ENCODE measurements at places on chromosomes 12 and 14.

DNA sequence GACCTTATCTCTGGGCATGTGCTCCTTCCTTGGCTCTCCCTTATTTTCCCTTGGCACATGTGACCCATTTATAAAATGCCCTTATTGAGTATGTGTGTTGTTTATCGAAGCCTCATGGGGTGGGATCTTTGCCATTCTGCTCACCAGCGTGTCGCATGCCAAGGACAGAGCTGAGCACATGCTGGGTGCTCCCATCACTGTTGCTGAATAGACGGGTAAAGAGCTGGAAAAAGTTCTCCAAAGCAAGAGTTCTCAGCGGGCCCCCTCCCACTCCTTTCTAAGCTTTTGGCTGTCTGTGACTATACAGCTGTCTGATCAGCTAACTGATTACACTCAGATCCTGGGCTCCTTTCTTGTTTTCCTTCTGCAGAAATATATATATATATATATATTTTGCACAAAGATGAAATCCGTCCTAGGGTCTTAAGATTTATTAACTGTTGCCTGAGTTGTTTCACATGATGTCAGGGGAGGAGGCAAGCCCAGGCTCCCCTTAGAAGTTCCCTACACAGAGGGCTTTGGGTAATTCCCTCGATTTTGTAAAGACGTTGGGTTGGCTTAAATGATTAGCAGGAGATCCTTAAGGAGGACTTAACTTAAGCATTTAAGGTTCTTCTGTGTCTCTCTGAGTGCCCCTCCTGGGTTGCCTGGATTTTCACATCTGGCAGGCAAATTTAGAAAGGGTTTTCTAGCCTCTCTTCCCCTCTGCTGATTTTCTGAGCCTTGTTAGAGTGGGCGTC lies 71.6 kb downstream of the TMEM132C start:
- DNase-seq: no peak

DNA sequence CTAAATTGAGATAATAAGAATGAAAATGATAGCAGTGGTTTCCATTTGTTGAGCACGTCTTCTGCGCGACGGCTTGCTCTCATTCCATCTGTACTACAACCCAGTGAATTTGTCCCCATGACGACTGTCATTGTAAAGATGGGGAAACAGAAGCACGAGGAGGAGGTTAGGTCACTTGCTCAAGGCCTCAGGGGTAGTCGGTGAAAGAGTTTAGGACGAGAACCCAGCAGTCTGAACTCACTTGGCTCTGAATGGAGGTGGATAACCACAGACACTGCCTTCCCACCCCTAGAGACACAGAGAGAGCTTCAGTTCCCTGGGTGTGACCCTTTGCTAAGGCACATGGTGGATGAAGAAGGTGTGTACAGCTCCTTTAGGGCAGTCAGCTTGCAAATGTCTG lies 30.9 kb upstream of the PLEKHG3 start:
- DNase-seq: no peak

GRCh38 chr12:3236345-3237187 lies 159.4 kb downstream of the TSPAN9 start:
- DNase-seq: no peak

- DNase-seq: no peak
These were observed 9.4 kb upstream of the GPR68 start for GRCh38 chr14:91253795-91254323.

DNA sequence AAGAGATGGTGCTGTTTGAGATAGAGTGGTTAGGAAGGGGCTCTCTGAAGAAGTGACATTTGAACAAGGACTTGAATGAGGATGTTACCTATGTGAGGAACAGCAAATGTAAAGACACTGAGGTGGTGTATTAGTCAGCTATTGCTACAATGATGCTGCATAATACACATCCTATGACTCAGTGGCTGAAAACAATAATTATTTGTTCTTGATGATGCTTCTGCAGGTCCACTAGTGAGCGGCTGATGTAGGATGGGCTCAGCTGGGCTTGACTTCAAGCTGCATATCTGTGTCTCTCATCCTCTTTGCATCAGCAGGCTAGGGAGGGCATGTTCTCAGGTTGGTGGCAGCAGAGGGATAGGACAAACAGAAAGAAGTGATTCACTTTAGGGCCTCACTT lies 21.4 kb upstream of the CLMN start:
- DNase-seq: no peak

GRCh38 chr12:94750864-94751263 lies 100.5 kb upstream of the TMCC3 start:
- no peak for DNase-seq

GRCh38 chr12:2332236-2332635 lies 279.4 kb downstream of the CACNA1C start:
- DNase-seq: no peak

- no peak for DNase-seq
These were observed 60.0 kb downstream of the NOC4L start for GRCh38 chr12:132204063-132204792.

DNA sequence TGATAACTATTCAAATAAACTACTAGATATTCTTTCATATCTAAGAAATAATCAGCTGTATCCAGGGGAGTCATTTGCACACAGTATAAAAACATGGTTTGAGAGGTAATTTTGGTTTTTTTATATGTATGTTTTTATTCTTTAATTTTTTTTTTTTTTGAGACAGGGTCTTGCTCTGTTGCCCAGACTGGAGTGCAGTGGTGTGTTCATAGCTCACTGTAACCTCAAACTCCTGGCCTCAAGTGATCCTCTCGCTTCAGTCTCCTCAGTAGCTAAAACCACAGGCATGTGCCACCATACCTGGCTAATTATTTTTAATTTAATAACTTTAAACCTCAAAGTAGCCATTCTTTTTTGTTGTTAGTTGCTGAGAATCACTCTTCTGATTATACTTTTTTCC lies 1.8 kb downstream of the PRORP start:
- no peak for DNase-seq

GRCh38 chr12:53579545-53579955 lies 46.6 kb downstream of the ATF7 start:
- DNase-seq: no peak

DNA sequence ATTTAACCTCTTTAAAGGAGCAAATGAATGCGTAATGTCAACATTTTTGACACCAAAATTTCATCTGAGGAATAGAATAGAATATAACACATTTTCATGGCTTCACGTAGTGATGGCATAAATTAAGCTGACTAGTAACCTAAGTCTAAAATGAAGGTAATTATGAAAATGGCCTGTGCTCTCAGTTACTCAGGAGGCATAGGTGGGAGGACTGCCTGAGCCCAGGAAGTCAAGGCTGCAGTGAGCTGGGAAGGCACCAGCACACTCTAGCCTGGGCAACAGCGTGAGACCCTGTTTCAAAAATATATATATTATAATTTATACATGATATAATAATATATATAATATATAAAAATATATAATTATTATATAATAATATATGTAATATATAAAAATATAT lies 383.2 kb upstream of the ATP2B1 start:
- DNase-seq: no peak

GRCh38 chr12:127411166-127411915 lies 855.6 kb upstream of the TMEM132C start:
- DNase-seq: no peak

All from activated CD4-positive, alpha-beta T cell treated with anti-CD3 and anti-CD28 coated beads for 24 hours (primary cell).